ENCODE measurements at places on chromosomes 5 and 9.

GRCh38 chr5:178353461-178353860 lies 120.9 kb upstream of the PHYKPL start:
- DNase-seq, result no peak

- no peak for DNase-seq
These were observed 142.9 kb downstream of the AOPEP start for GRCh38 chr9:94869415-94869843.

DNA sequence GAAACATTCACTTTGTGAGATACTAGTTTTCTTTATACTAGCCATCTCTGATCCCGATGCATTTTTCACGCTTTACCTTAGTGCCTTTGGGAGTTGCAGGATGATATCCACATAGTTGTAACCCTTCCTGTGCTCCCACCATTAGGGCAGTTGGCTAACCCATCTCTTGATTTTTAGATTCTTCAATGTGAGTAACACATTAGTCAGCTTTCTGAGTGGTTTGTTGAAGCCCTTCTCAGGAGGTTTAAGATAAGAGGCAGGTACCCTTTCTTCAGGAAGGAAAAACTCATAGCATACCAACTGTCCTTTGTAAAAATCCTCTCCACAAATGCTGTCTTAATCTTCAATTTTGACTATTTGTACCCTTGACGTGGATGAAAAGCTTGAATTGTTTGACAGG lies 392.3 kb downstream of the DMAC1 start:
- DNase-seq, result no peak

DNA sequence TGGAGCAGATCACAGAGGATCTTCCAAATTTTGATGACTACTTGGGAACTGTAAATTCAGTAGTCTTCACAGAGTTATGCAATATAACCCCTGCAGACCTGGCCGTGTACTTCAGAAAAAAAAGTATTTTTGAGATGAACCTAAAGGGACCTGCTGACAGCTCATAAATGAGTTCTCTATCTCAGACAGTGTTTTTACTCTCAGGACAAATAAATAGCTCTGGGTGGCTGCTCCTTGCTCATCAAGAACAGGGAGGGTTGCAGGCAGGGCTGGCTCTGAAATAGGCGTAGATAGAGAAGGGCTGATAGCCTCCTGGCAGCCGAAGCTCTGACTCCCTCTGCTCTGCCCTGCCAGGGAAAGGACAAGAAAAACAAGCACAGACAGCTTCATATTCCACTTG lies 64.8 kb downstream of the PLAC8L1 start:
- DNase-seq, result no peak

DNA sequence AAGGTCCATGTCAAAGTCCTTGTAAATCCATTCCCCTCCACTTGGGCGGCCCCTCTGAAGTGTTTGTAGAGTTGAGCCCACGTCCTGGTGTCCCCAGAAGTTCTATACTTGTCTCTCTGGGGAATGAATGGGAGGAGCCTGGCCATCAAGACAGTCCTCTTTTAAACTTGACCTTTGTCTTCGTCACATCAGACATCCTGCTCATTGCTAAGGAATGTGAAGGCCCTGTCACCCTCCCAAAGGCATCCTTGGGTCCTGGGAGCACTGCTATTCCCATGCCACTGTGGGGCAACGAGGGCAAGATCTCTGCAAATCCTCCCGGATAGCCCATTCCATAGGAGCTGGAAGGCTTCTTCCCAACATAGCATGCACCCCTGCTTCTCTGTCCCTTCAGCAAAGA lies 235.5 kb downstream of the SLIT3 start:
- no peak for DNase-seq

DNA sequence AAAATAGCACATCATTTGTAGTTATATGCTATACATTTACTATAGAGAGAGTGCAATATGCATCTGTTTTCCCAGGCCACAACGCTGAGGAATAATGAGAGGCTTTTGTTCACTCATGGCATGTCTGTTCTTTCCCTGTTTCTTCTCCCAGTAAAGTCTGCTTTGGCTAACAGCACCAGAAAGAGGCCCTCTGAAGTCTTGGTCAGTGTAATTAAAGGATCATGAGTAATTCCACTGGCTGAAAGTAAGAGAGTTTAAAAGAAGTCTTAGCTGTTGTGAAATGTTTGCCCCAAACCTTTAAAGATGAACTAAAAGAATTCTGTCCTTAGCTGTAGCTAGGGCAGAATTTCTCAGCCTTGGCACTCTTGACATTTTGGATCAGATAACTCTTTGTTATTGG lies 228.8 kb downstream of the TLE4 start:
- no peak for DNase-seq

DNA sequence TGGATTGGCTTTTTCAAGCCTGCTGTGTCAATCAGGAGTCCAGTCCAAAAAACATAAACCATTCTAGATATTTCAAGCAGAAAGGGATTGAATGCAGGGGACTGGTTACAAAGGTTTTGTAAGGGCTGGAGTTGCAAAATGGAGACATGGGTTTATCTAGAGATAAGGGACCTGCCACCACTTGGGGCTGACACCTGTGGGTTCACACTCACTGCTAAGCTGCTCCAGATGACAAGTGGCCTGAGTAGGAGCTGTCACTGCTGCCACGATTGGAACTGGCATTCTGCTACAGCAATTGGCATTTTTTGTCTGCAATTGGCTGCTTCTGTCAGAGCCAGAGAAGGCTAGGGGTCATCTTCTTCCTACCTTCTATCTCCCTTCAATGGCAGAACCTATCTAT lies 66.3 kb upstream of the ZFR start:
- no peak for DNase-seq

DNA sequence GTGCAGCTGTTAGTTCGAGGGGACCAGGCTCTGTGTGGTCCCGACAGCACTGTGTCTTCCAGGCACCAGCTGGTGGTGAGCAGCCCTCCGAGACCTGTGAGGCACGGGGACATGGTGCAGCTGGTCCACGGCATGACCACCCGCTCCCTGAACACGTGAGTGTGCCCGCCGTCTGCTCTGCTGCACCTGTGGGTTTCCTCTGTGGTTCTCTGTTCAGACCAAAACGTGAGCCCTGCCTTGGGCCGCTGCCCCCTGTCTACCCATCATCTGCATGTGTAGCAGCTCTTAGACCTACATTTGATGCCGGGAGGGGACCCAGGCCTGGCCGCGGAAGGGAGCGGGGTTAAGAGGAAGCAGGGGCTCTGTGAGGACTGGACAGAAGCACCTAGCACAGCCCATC lies 10.5 kb downstream of the POMT1 start:
- no peak for DNase-seq

GRCh38 chr5:154115291-154115690 lies 75.2 kb upstream of the GALNT10 start:
- DNase-seq, result no peak

DNA sequence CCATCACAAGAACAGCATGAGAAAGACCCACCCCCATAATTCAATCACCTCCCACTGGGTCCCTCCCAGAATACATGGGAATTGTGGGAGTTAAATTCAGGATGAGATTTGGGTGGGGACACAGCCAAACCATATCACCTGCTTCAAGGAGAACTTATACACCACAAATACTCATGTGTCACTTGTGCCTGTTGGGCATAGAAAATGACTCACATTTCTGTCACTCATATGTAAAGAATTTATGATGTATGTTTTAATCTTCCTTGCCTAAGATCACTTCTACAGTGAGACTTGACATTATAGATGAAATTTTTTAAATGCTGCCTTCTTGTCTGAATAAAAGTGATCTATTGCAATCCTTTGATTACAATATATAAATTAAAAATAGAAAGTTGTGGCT lies 23.0 kb upstream of the PRDM6 start:
- DNase-seq, result no peak

GRCh38 chr5:53257806-53258373 lies 148.3 kb upstream of the MOCS2 start:
- DNase-seq, result no peak

- no peak for DNase-seq
These were observed 81.9 kb downstream of the TNC start for GRCh38 chr9:115035841-115036612.

DNA sequence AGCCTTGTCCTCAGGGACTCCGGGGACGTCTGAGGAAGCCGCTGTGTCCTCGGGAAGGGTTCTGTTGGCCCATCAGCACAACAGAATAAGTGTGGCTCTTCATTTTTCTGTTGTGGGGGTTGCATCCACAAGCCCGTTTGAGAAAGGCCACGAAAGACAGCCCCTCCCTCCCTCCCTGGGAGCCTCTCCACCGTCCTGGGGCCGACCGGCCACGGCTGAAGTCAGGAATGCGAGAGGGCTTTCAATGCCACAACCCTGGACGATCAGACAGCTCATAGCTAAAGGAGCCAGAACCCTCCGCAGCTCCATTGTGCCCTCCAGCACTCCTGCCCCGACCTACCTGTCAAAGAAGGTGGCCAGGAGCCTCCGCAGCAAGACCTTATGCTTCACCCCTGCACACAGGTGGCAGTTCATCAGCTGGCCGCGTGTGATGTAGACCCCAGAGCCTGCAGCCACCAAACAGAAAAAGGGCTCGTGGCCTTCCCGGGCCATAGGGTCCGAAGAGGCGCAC lies 52.4 kb upstream of the UBAC1 start:
- no peak for DNase-seq

GRCh38 chr5:113809626-113810025 lies 296.1 kb downstream of the YTHDC2 start:
- no peak for DNase-seq

DNA sequence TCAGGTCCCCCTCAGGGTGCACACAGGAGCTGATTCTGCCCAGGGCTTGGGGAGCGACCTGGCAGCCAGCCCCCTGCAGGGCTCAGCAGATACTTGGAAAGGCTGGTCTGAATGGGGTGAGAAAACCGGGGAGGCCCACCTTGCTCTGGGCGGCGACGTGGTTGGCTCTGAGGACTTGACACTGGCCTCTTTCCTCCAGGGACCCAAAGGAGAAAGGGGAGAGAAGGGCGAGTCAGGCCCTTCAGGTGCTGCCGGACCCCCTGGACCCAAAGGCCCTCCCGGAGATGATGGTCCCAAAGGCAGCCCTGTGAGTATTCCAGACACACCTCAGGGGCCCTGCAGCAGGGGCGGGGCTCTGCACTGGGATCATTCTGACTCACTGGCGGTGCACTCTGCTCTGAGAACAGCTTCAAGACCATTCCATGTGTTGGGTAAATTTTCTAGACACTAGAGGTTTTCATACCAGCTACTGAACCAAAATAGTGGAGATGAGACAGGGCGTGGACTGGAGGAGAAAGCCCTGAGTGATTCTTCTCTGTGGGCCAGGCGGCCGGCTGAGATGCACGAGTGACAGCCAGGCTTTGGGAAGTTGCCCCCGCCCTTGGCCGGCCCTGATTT lies 65.9 kb upstream of the FCN2 start:
- no peak for DNase-seq

GRCh38 chr5:4740156-4740555 lies 400.0 kb upstream of the ADAMTS16 start:
- no peak for DNase-seq

DNA sequence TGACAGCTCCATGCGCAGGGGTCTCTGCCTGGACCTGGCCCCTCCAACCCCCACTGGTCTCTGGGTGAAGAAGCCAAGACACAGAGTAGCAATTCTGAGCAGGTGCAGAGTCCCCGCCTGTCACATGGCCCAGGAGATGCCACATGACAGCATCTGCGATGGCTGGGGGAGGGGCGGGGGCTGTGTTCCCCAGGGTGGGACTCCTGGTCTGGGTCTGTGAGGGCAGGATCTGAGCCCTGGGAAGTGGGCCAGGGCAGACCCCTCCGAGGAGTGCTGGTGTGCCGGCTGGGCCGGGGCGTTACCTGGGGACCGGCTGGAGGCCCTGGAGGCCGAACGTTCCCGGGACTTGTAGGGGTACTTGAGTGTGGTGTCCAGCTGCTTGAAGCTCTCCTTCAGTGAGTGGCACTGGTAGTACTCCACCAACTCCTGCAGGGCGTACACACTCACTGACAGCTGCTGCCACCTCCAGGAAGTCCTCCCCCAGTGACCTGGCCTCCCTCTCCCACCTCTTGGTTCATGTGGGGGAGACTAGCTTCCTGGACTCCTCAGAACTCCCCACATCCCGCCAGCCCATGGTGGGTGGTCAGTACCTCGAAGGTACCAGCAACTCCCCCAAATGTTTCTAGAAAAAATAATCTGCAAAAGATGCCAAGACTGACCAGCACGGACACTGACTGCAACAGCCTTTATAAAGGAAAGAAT lies 32.1 kb upstream of the SARDH start:
- no peak for DNase-seq

DNA sequence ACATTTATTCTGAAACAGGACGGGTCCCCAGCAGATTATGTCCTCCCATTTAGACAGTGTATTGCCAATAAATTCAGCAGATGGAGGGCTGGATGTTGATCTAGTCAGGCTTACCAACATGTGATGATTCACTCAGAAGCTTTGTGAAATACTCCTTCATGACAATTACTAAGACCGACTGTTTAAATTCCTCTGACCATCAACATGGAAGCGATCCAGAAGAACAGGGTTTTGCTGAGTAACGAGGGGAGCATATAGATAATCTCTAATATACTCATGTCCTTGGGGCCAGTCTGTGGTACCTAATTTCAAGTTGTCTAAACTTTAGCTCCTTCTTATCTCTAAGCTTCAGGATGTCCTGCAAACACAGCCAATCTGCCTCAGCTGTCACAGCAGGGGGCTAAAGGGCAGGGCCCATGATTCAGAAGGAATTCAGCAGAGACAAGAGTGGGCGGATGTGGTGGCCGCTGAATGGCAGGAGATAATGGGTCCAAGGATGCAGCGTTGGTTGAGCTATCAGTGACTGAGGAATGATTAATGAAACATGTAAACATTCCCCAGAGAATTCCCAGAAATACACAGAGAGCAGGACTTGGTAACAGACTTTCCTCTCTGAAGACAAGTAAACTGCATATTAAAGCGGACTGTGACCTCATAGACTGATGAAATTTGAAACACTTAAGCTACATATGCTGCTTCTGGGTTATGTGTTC lies 109.4 kb downstream of the ANKRD55 start:
- no peak for DNase-seq

GRCh38 chr9:30584559-30584958 lies 1799.9 kb upstream of the ACO1 start:
- no peak for DNase-seq

- no peak for DNase-seq
These were observed 58.8 kb upstream of the TMEM171 start for GRCh38 chr5:73061593-73061992.

DNA sequence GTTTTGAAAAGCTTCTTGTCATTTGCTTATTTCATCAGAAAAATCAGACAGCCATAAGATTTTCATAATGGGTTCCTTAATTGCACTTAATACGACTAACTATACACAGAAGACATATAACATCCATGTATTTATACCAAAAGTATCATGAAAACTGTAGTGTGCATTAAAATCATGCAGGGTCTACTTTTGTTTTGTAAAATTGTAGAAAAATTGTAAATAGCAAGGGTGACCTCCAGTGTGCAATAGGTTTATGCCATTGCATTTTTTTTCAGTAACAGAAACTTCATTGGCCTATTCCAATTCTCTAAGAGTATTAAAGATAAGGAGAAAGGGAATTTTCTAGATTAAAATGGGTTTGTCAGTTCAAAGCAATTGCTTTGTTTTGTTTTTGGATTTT lies 307.6 kb downstream of the KIAA0825 start:
- no peak for DNase-seq
